ENCODE measurements at places on chromosomes 5 and 9.

GRCh38 chr9:68513385-68513784 lies 27.3 kb downstream of the TMEM252 start:
- no peak for DNase-seq

- DNase-seq, result no peak
These were observed 409.9 kb upstream of the ADAMTS16 start for GRCh38 chr5:4730279-4730678.

DNA sequence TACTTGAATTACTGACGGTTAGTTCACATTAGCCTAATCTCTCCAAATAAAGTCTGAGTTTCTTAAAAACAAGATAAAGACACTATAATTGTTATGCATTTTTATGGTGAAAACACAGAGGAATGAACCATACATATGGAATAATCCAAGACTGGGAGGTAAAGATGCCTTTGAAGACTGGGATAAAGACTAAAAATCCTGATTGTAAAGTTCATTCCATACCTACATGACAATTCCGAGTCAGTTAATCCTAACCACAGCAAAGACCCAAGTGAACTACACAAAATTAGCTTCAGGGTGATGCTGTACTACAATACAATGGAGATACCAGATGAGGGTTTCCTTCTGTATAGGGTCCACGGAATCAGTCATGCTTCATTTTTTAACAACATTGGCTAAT lies 6.3 kb downstream of the AP3B1 start:
- no peak for DNase-seq

GRCh38 chr5:121021681-121022080 lies 557.6 kb downstream of the PRR16 start:
- DNase-seq, result no peak

DNA sequence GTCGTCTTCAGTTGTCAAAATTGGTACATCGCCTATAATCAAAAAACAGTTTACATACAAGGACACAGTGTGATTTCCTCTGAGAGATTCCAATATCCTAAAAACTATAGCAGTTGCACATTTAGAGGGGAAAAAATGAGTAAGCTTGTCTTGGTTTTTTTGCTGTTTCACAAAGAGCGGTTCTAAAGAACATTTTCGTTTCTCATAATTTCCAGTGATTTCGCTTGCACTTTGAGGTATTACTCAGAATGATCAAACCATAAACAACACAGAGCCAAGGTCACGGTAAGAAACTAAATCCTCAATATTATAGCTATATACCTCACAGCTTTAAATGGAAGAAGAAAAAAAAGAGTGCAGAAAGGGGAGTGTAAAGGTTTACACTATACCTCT lies 861 bp downstream of the MTX3 start:
- DNase-seq, result no peak

GRCh38 chr9:114281473-114282103 lies 41.3 kb upstream of the ORM1 start:
- no peak for DNase-seq

DNA sequence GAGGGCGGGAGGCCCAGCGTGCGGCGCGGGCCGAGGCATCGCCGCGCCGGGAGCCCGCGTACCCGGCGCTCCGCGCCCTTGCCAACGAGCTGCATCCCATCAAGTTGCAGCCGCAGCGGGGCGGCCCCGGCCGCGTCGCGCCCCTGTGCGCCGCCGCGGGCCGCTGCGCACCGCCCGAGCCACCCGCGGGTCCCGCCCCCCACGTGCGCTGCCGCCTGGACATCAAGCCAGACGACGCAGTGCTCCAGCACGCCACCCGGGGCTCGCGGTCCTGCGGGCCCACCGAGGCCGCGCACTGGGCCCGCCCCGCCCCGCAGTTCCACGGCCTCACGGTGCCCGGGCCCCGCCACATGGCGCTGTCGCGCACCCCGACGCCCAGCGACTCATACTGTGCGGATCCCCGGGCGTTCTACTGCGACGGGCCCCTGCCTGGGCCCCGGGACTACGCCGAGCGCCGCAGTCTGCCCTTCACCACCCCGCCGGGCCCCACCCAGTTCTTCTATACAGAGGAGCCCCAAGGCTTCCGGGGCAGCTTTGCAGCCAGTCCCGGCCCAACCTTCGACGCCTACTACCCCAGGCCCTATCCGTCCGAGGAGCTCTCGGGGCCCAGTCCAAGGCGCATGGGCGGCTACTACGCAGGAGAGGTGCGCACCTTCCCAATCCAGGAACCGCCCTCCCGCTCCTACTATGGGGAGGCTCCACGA lies 2.6 kb downstream of the AJM1 start:
- no peak for DNase-seq

- no peak for DNase-seq
These were observed 228.1 kb upstream of the NR4A3 start for GRCh38 chr9:99593610-99594009.

DNA sequence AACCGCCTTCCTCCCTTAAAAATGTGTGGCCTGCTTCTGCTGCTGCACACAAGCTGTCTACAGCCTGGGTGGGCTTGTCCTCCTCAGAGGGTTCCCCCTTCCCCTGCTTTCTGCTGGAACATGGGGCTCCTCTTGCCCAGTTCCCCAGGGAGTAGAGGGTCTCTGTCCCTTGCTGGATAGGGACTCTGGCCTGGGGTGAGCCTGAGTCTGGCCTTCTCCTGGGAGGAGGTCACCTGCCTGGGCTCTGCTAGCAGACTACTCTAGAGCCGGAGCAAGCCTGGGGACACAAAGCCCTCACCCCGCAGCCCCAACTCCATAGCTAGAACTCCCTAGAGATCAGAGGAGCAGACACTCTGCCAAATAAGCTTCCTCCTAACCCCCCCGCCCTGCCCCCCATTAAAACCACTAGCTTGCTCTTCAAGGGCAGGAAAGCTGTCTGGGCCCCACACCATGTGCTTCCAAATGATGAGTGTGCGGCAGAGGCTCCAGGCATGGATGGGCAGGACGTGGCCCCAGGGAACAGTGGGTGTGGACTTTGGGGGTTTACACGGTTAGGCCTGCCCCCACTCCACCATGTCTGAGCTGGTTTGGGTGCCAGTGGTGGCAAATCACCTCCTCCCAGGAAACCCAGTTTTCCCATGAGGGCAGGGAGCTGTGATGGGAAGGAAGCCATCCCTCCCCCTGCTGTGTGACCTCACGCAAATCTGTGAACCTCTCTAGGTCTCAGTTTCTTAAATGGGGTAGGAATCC lies 10.0 kb downstream of the TCF7 start:
- no peak for DNase-seq

DNA sequence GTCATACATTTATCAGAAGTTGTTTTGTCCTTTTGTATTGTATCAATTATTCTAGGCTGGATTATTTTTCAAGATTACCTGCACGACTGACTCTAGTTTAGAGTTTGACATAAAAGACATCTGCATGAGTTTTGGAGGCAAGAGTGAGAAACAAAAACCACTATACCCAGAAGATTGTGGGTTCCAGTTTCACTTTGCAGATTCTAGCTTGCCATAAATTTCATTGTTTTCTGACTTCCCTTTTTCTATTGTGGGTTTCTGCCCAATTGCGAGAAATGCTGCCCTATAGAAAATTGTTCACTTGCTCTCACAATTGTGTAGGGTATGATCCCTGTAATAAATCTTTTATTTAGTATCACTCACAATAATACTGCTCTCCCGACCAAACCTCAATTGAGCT lies 1043.4 kb upstream of the CDH10 start:
- DNase-seq, result no peak

DNA sequence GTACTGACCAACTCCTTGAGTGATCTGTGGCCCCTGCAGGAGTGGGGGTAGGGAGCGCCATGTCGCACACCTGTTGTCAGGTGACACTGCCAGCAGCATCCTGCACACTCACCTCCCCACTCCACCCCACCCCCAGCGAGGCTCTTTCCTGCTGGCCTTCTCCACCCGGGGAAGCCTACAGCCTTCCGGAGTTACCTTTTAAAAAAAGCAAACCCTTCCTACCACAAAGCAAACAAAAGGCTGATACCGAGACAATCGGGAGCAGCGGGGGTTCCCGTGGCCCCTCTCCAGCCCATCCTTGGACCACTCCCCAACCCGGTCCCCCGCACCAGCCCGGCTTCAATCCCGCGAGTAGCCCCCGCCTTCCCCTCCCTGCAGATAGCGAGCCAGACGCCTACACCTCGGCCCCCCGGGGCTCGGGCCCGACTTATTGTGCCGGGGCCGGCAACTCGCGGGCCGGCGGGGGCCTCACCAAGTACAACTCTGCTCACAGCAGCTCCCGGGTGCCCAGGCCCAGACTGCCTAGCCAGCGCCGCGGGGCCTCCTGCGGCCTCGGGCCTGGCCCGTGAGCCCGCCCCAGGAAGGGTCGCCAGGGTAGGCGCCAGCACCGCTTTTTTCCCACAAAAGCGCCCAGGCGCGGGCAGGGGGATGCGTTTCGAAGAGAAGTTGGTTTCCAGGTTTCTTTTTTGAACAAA lies 724 bp downstream of the MACROH2A1 start:
- peak; percentile 27 for DNase-seq

DNA sequence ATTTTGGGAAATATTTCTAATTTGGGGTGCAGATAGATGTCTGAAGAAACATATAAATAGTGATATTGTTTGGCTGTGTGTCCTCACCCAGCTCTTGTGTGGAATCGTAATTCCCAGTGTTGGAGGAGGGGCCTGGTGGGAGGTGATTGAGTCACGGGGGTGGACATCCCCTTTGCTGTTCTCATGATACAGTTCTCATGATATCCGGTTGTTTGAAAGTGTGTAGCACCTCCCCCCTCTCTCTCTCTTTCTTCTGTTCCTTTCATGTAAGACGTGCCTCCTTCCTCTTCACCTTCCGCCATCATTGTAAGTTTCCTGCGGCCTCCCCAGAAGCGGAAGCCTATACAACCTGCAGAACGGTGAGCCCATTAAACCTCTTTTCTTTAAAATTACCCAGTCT lies 11.4 kb upstream of the ADAMTS16 start:
- DNase-seq, result no peak

DNA sequence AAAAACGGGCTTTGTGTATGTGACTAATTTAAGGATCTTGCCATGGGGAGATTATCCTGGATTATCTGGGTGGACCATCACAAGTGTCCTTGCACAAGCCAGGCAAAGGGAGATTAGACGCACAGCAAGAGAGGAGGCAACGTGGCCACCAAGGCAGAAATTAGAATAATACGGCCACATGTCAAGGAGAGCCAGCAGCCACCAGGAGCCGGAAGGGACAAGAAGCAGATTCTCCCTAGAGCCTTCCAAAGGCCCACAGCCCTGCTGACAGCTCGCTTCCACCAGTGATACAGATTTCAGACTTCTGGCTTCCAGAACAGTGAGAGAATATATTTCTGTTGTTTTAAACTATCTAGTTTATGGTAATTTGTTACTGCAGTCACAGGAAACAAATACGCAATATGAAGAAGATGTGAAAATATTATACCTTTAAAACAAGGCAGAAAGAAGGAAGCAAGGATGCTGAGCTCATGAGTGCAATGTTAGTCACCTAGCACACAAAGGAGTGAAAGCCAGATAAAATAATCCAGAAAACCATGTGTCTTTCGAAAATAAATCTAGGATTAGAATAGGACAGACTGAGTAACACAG lies 28.7 kb upstream of the F2RL1 start:
- no peak for DNase-seq

DNA sequence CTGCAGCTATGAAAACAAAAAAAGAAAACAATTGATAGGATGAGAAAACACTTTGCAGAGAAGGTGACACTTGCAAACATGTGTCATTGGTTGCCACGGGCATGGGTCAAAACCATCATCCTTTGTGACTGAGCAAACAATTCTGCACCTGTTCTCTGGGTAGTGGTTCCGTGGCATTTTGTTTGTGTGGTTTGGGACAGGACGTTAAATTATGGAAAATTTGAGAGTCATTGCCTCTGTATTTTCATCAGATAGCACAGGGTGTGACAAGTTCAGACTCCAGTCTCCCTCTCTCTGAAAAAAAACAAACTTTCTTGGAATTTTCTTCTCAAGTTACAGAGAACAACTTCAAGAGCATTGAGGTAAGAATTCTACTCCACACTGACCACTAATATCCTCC lies 113.4 kb upstream of the HMHB1 start:
- DNase-seq, result no peak

DNA sequence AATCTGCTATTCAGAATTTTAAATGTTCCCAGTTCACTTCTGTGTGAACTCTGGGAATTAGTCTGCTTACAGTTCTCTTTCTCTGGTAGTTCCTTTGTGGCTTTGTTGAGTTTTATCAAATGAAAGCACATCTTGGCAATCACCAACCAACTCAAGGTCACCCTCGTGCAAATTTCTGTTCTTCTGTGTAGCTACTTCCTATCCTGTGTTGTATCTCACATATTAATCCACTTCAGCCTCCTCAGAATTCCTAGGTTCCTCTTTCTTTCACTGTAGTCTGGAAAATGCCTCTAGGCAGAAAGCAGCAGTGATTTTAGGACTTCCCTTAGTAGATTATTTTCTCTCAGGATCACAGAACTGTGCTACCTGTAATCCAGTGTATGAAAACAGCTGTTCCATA lies 100.3 kb downstream of the AUH start:
- DNase-seq, result no peak

DNA sequence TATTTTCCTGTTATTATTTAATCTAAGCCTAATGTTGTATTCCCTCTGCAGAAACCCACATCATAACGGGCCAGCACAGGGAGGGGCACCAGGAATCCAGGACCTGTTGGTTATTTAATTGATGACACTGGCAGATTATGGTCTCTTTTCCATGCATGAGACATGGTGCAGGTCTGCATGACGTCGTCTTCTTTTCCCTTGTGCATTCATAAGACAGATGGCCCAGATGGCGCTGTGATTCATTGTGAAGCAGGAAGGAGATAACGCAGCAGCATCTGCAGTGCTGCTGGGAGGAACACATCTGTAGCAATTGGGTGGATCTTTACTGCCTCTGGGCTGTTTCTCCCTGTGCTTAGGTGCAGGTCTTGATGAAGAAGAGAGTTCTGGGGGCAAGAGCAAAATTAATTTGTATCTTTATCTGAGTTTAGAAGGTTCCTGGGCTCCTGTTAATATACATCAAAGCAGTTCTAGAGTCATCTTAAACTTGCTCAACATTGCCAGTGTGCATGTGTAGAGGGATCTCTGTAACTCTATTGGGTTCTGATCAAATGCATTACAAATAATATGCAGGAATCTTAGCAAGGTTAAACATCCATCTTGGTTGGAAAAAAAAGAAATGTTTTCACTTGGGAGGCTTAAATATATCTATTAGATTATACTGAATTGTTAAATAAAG lies 176.1 kb downstream of the PCSK1 start:
- DNase-seq, result no peak

DNA sequence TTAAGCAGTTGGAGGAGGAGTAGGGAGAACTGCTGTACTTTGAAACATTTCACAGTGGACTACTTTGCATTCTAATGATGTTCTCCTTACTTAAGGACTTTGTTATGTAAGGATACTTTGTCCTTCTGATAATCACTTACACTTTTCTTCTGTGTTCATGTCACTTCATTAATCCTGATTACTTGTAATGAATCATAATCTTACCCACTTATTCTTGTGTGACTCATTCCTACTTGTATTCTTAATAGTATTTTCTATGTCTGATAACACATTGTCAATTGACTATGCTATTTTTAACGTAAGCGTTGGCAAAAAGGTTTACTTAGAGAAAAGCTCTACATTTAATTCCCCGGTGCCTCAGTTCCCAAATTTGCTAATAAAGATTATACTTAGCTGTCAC lies 63.8 kb downstream of the GHR start:
- DNase-seq, result no peak
